Jurkat, Clone E6-1 (cell line): ENCODE measurements at places on chromosomes 13 and 19.

DNA sequence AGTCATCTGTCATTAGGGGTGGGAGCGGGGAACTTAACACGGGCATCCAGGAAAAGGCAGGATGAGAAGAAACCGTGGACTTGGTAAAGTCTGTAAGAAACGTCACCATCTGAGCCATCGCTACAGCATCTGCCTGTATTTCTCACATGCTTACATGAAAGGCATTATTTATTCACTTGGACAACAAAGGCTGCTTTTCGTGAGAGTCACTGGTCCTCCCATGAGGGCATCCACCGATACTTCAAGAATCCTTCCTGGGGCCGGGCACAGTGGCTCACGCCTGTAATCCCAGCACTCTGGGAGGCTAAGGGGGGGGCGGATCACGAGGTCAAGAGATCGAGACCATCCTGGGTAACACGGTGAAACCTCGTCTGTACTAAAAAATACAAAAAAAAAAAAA, 16.1 kb downstream of the ZNF446 start:
- DNase-seq = no peak

GRCh38 chr13:37484056-37484455, 114.5 kb downstream of the POSTN start:
- DNase-seq = no peak

- DNase-seq = no peak
Observed at GRCh38 chr13:27792393-27793218, at the start of gene GSX1. Gene GSX1, plus strand, starts transcription at chr13:27792483. Its CDS starts 208 bp downstream, at chr13:27792691.

GRCh38 chr13:23600100-23600499, 29.9 kb downstream of the TNFRSF19 start:
- no peak for DNase-seq

- DNase-seq = no peak
Observed at GRCh38 chr19:3080286-3080685, 13.9 kb upstream of the GNA11 start.

DNA sequence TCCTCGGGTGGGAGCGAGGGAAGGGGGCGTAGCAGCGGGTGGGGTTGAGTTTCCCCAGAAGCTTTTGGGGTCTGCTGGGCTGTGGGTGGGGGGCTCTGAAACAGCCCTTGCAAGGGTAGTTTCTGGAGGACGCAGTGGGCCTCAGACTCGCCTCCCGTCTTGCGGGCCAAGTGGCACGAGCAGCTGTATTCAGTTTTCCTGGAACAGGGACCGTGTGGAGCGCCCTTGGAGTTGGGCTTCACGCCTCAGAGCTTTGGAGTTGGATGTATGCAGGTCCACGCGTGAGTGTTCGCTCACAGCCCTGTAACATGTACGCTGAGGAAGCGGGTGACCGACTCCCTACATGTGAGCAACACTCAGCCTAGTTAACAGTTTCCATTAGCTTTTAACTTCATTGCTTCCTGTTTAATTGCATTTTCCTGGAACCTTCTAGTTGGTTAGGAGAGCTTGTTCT, 603 bp downstream of the TM9SF2 start:
- DNase-seq = no peak

DNA sequence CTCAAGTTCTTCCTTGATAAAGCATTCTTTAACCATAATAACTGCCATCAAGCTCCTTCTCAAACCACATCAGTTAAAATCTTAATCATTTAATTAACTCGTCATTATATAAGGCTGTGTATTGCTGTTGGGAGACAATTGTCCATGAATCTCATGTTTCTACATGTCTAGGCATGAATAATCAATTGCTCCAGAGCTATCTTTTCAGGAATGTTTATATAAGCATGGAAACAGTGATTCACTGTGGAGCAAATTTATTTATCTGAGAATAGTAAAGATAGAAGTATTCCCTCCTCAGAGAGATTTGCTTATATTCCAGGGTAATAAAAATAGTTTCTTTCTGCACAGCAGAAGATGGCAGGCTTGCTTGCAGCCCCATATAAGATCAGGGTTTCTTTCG, 71.1 kb downstream of the CBY2 start:
- no peak for DNase-seq

DNA sequence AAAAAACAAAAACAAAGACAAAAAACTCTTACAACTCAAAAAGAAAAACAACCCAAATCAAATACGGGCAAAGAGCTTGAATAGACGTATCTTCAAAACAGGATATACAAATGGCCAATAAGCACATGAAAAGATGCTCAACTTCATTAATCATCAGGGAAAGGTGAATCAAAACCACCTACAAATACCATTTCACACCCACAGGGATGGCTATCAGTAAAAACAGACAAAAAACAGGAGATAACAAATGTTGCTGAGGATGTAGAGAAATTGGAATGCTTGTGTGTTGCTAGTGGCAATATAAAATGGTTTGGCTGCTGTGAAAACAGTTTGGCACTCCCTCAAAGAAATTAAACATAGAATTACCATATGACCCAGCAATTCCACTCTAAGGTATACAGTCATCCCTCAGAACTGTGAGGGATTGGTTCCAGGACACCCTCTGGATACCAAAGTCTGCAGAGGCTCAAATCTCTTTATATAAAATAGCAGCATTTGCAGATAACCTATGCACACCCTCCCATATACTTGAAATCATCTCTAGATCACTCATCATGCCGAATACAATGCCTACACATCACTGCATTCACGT, 29.7 kb downstream of the MLLT1 start:
- no peak for DNase-seq

DNA sequence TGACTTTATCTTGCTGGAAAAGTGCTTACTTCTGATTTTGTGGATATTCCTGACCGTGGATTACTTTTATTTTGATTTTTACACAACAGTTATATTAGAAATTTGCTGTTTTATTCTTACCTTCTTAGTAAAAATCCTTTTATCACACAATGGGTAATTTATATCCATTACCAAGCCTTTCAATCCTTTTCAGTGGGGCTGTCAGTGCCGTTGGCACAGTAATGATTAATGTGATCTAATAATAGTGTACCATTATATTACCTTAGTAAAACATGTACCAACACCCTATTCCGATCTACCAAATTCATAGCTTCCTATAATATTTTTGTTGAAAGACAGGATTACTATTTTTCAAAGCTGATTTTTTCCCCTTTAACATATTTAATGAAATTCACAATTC, 87.3 kb upstream of the ZNF536 start:
- no peak for DNase-seq

GRCh38 chr19:39448271-39448670, 2.9 kb downstream of the SUPT5H start:
- no peak for DNase-seq

- DNase-seq = no peak
Observed at GRCh38 chr19:31100981-31101380, 248.3 kb downstream of the TSHZ3 start.

GRCh38 chr13:101572456-101572855, 120.0 kb downstream of the ITGBL1 start:
- DNase-seq = no peak

GRCh38 chr19:15618321-15618720, 3.3 kb downstream of the CYP4F8 start:
- DNase-seq = no peak

GRCh38 chr13:70473907-70474306, 365.7 kb upstream of the KLHL1 start:
- no peak for DNase-seq

DNA sequence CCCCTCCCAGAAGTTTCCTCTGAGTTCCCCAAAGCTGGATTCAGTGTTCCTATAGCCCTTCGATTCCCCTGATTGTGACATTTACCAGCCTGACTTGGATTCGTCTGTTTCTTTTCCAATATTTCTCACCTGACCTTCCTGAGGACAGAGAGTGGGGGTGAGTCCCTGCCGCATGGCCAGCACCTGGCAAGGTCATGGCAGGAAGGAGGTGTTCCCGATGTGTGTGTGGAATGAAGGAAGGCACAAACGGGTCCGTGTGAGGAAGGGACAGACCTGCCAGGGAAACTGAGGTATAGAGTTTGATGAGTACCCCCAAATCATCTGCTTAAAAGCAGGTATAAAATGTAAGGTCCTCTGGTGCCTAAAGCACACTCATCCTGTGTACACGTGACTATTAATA, 3.3 kb downstream of the COL4A1 start:
- no peak for DNase-seq

GRCh38 chr19:15393963-15394362, 14.4 kb upstream of the AKAP8 start:
- no peak for DNase-seq

DNA sequence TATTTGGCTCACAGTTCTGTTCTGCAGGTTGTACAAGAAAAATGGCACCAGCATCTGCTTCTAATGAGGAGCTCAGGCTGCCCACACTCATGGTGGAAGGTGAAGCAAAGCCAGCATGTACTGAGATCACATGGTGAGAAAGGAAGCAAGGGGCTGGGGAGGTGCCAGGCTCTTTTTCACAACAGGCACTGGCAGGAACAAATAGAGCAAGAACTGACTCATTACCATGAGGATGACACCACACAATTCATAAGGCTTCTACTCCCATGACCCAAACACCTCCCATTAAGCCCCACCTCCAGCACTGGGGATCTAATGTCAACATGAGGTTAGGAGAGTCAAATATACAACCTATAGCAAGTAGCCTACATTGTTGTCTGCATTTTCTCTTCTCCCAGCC, 522.6 kb downstream of the RFC3 start:
- DNase-seq = no peak

DNA sequence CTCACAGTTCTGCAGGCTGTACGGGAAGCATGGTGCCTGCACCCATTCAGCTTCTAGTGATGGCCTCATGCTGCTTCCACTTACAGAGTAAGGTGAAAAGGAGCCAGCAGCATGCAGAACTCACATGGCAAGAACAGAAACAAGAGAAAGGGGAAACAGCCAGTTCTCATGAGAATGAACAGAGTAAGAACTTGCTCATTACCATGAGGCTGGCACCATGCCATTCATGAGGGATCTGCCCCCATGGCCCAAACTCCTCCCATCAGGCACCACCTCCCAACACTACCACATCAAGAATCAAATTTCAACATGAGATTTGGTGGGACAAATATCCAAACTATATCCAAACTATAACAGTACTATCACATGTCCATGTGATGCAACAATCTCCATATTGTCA, 72.1 kb downstream of the KATNAL1 start:
- DNase-seq = no peak

DNA sequence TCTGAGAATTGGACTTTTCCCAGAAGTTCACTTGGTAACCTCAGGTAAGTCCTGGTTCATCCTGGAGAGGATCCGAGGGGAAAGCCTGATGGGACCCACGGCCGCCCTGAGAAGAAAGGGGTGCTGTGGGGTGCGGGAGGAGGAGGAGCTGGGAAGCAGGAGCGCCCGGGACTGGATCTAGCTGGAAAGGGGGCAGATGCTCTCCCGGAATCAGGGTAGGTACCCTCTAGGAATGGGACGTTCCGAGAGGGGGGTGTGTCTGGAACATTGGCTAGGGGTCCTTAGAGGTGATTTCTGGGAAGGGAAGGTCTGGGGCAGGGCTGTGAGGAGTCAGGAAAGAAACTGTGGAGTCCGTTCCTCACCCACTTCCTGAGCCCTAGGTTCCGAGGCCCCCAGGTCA, 38.7 kb upstream of the ZNF492 start:
- DNase-seq = no peak

- no peak for DNase-seq
Observed at GRCh38 chr13:111322916-111323331, 2.5 kb downstream of the TEX29 start.

GRCh38 chr13:85243831-85244230, 555.4 kb downstream of the SLITRK6 start:
- no peak for DNase-seq

GRCh38 chr13:113608967-113609533, 24.5 kb downstream of the TFDP1 start:
- no peak for DNase-seq

GRCh38 chr13:109288151-109288709, 498.2 kb downstream of the IRS2 start:
- no peak for DNase-seq

- DNase-seq = no peak
Observed at GRCh38 chr19:35457173-35457572, 9.1 kb downstream of the FFAR2 start.

GRCh38 chr13:56988543-56988942, 152.2 kb upstream of the PRR20A start:
- no peak for DNase-seq

GRCh38 chr19:38228491-38229439, 4.7 kb upstream of the DPF1 start:
- no peak for DNase-seq

DNA sequence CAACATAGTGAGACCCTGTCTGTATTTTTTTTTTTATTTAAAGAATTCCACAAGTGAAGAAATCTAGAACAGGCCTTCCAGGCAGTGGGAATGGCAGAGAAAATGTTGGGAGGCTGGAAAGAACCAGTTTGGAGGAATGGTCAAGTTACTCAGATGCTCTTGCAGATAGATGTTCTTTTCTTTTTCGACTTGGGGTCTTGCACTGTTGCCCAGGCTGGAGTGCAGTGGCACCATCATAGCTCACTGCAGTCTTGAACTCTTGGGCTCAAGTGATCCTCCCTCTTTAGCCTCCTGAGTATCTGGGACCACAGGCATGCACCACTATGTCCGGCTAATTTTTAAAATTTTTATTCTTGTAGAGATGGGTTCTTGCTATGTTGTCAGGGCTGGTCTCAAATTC, 662 bp downstream of the C5AR1 start:
- no peak for DNase-seq

DNA sequence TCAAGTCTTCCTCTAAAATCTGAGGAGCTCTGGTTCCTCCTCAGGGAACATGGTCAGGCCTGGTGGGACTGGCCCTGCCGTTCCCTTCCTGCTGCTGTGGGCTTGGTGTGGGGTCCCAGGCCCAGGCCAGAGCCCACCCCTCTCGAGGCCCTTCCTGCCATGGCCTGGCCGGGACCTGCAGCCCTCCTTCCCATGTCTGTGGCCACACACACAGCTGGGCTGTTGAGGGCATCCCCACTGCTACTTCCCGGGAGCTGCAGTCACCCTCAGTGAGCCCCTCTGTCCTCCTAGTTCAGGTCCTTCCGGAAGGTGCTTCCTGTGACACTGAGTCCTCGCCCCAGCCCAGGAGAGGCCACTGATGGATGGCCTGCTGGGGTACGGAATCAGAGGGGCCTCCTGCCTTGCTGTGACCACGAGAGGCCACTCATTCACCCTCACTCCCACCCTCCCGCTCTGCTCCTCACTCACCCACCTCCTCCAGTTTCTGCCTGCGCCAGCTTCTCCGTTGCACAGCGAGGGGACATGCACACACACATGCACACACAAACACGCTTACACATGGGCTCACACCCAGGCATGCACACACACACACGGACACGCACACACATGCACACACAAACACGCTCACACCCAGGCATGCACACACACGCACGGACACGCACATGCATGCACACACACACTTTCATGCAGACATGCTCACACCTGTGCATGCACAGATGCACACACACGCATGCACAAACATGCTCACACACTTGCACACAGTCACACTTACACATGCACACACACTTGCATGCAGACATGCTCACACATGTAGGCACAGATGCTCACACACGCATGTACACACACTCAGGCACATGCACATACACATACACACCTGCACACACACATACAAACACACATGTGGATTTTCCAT, 7.3 kb upstream of the MCF2L start:
- DNase-seq = no peak

- no peak for DNase-seq
Observed at GRCh38 chr13:91978571-91978970, 580.1 kb downstream of the GPC5 start.
